Metanephros (tissue), 2 donors: ENCODE measurements at places on chromosomes 11 and 22. TPM values are rescaled to one million over a fixed set of nuclear protein-coding genes. Genes with fewer than 3 reads are reported as not detected.

Gene KCNJ4
- total RNA-seq, result 0.41 TPM

Gene NAV2
- 43.0 TPM for total RNA-seq

Gene PPFIA1
- 63.1 TPM for total RNA-seq

Gene CCDC188
- total RNA-seq, result 0.35 TPM

Gene OR2AG1
- not detected for total RNA-seq

Gene KDM4E
- not detected for total RNA-seq

Gene MAJIN
- 0.70 TPM for total RNA-seq

Gene SHANK3
- total RNA-seq, result 23.5 TPM

Gene LRP4
- total RNA-seq, result 25.2 TPM
